ENCODE measurements at places on chromosomes 1 and 21. TPM values are rescaled to one million over a fixed set of nuclear protein-coding genes. Genes with fewer than 3 reads are reported as not detected.

DNA sequence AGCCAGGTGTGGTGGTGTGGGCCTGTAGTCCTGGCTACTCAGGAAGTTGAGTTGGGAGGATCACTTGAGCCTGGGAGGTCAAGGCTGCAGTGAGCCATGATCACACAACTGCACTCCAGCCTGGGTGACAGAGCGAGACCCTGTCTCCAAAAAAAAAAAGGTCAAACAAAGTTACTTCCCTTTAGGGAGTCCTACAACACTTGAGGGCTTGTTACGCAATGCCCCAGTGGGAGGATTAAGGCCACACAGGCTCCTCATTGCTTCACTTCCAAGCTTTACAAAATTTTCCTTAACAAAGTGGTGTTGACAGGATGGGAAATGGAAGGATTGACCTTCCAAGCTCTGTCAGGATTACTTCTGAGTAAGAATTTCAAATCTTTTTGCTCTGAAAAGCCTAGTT lies 6.2 kb upstream of the EXTL1 start:
- ATAC-seq: no peak

- ATAC-seq: no peak
Measured at GRCh38 chr1:50930965-50931737, 28.9 kb downstream of the FAF1 start.

DNA sequence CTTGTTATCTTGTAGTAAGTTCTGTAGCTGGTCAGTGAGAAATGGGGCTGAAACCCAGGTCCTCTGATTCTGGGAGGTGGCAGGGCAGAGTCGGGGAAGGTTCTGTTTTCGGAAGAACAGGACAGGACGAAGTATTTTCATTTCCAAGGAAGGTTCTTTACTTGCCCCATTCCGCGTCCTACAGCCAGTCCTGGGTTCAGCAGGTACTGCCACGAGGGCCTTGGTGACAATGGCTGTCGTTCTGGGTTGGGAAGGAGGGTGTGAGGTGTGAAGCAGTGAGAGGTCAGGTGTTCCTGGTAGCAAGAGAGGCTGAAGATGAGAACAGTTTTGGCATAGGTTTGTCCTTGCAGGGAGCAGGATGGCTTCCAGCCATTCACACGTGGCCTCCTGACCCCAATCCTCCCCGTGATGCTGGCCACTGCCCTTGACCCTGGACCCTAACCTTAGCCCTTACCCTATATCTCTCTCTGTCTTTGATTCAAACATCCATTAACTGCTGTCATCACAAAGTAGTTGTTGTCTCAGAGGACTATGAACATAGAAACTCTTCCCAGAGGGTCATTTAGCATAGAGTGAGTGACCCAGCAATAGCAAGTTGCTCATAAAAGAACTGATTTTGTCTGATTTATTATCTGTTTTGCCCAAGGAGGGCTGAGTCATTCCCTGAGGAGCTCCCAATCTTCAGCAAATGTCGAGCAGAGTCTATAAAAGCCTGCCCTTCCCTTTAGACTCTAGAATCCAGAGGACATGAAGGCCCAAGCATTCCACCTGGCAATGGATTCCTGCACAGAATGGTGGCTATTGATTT lies 25.0 kb downstream of the VASH2 start:
- ATAC-seq: no peak

GRCh38 chr1:149978547-149979023 lies 31.9 kb downstream of the OTUD7B start:
- ATAC-seq: no peak

Gene NEGR1
- total RNA-seq: not detected

Gene GSTM1
- total RNA-seq: not detected

Data from activated T-helper 17 cell treated with anti-CD3 and anti-CD28 coated beads, Interleukin-2, amount 50 U/mL, for 72 hours (primary cell).